ENCODE measurements at places on chromosomes 12 and 14. TPM values are rescaled to one million over a fixed set of nuclear protein-coding genes. Genes with fewer than 3 reads are reported as not detected.

Gene GNB3
- 3.7 TPM for polyA plus RNA-seq

Gene NGDN
- 47.7 TPM for polyA plus RNA-seq

Gene KRT3
- not detected for polyA plus RNA-seq

Gene IL22
- polyA plus RNA-seq = not detected

Gene GLIPR1L2
- 0.46 TPM for polyA plus RNA-seq

Gene COL2A1
- polyA plus RNA-seq = not detected

Gene DNAI7
- polyA plus RNA-seq = 0.23 TPM
